ENCODE measurements at places on chromosomes 6 and 20.

- DNase-seq: peak; percentile 0
Observed at GRCh38 chr6:62371453-62372210, 85.6 kb upstream of the KHDRBS2 start.

DNA sequence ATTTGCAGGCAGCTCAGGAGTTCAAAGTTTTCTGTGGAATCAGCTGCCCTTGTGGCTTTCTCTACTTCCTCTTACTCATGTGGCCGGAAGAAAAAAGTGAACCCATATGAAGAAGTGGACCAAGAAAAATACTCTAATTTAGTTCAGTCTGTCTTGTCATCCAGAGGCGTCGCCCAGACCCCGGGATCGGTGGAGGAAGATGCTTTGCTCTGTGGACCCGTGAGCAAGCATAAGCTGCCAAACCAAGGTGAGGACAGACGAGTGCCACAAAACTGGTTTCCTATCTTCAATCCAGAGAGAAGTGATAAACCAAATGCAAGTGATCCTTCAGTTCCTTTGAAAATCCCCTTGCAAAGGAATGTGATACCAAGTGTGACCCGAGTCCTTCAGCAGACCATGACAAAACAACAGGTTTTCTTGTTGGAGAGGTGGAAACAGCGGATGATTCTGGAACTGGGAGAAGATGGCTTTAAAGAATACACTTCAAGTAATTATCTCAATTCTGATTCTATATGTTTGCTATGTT is 1.1 kb downstream of the MGME1 start:
- peak; percentile 50 for DNase-seq

DNA sequence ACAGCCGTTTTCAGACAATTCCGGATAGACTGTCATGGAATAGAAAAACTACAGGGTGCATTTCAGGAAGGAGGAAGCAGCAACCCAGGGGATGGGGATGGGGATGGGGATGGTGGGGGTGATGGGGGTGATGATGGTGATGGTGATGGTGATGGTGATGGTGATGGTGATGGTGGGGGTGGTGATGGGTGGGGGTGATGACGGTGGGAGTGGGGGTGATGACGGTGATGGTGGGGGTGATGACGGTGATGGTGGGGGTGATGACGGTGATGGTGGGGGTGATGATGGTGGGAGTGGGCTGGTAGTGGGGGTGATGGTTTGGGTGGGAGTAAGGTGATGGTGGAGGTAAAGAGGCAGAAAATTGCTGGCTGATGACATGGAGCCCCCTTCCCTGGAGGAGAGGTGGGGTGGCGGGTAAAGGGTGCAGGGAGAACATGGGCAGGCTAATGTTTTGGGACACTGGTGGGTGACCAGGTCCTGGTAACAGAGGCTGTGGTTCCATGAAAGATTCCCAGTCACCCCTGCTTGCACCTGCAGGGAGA is 17.5 kb downstream of the LAMA5 start:
- no peak for DNase-seq

- no peak for DNase-seq
Observed at GRCh38 chr6:13831615-13832014, 17.3 kb upstream of the MCUR1 start.

GRCh38 chr6:151488226-151488625 is 5.6 kb upstream of the CCDC170 start:
- DNase-seq: no peak

- peak; percentile 26 for DNase-seq
Observed at GRCh38 chr6:17042422-17043147, 59.3 kb upstream of the STMND1 start.

DNA sequence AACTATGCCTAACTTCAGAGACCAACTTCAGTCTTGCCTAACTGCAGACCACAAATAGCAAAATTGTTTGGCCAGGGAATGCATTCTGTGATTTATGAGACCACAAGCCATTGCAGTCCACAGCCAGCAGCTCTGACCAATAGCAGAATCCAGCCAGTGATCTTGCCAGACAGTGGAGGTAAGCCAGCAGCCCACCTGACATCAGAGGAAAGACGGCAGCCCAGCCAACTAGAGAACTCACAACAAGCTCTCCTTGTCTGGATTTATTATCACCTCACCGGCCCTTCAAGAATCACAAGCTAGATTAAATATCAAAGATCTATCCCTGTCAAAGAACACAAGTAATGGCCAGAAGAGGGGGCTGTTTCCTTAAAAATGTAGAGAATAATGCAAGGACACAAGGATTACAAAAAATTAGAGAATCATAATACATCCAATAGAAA is 66.5 kb upstream of the SLC35F1 start:
- DNase-seq: peak; percentile 60

DNA sequence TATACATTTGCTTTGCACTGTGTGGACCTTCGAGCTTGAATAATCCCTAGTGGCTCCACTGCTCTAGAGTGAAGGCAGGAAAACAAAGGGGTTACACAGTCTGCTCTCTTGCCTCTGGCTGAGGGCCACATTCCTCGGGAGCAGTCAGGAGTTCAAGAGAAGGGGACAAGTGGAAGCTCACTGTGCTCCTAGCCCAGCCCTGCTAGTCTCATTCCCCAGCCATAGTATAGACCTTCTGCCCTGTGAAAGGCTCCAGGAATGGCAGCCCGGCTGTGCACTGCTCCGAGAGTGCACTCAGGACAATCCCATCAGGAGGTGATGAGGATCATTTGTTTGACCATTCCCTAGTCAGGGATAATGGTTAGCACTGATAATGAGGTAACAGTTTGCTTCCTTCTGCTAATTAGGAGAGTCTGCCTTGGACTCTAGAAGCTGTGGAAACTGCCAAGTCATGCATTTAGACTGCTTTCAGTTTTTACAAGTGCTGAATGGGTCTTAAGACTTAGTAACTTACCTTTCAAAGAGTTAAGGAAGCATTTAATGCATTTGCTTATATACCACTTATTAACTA is 8.5 kb downstream of the IYD start:
- DNase-seq: no peak

GRCh38 chr20:23189341-23189740 is 103.2 kb upstream of the CD93 start:
- DNase-seq: no peak

DNA sequence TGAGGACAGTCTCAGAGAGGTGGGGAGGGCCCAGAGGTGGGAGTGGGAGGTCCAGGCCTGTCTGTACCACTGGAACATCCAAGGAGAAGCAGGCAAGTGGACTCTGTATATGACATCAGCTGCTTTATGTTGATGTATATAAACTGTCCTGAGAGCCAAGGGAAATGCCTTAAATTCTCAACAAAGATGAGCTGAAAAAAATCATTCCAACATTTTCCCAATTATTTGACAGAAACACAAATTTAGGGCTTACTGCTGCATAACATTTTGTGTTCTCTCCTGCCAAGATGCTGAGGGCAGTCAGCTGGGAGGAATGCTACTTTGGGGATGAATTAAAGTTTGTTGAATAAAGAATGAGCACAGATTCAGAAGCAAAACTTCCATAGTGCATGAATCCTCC is 52.8 kb downstream of the FOXC1 start:
- DNase-seq: no peak

GRCh38 chr20:63294536-63294900 is 1.5 kb downstream of the COL20A1 start:
- no peak for DNase-seq

GRCh38 chr6:136528477-136528876 is 21.7 kb downstream of the MAP7 start:
- DNase-seq: no peak

GRCh38 chr6:36245572-36246061 is 24.2 kb upstream of the PNPLA1 start:
- peak; percentile 51 for DNase-seq

GRCh38 chr20:40851051-40851450 is 162.0 kb upstream of the MAFB start:
- no peak for DNase-seq

DNA sequence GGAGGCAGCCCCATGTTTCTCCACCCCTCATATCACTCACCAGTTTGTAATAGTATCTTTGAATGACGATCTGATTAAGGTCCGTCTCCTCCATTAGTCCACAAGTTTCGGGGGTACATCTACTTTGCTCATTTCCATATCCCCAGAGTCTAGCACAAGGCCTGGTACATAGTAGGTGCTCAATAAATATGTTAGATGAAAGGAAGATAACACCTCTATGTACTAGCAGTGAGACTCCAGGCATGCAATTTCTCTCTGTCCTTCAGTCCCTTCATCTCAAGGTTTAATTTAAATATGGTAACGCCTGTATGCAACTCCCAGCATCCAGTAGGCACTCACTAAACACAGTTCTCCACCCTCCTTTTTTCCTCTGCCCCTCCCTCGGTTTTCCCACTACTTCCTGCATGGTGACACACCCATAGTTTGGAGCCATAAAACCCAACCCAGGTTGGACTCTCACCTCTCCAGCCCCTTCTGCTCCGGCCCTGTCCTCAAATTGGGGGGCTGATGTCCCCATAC is 461 bp upstream of the HNF4A start:
- DNase-seq: no peak

DNA sequence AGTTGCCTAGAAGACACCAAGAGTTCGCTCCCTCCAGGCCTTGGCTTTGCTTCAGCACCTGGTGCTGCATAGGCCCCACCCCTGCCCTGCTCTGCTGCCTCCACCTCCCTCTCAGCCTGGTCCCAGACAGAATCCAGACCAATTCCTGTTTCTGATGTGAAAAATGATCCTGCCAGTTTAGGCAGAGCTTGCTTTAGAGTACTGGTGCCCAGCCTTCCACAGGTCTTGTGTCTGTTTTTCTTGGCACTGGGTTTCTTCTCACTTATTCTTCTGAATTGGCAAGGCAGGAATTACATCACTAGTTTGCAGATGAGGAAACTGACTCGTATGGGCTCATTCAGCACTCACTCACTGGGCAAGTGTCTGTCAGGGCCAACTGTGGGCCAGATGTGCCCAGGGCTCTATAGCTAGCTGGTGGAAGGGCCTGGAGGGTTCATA is 53.0 kb downstream of the HLA-A start:
- DNase-seq: no peak

- DNase-seq: no peak
Observed at GRCh38 chr20:3392756-3393155, 14.7 kb downstream of the DNAAF9 start.

DNA sequence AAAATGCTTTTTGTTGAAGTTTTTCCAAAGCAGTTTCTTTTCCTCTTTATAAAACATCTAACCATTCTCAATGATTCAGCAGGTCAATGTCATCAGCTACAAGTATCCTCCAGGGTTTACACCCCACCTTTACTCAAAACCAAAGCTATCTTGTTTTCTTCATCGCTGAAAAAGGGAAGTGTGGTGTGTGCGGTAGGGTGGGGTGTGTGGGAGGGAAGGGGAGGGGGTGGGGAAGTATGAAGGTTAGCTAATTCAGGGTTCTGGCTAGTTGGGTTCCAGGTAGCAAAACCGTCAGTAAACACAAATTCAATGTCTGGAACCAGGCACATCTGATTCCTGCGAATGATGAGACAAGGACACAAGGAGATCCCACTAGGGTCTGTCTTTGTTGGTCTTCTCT is 189.6 kb downstream of the GJA10 start:
- no peak for DNase-seq

DNA sequence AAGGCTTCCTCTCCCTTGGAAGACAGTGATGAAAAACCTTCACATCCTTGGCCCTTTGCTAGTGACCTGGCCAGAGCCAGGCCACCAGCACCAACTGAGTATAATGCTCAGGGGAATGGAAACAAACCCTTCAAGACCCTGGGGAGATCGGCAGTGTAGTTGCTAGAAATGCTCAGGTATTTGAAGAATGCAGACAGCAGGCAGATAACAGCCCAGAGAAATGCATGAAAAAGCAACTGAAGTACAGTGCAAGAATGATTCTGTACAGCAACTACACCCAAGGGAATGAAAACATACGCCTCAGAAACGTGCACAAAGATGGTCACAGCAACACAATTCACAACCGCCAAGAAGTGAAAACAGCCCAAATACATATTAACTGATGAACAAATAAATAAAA is 41.1 kb downstream of the PPP1R3G start:
- DNase-seq: no peak

DNA sequence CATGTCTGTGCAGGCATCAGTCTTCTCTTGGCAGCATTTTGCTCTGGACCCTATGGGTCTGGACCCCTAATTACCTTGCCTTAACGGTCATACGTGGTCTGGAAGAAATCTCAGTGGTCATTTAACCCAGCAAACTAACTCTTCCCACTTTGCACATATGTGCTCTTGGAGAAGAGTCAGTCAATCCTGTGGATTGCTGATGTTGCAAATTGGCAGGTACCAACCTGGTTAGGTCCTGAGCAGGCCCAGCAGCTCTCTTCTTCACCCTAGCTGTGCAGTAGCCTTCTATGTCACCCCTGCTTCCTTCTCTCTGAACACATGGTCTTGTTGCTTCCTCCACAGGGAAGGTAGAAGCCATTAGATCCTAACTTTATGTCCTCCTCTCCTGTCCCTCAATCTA is 1.6 kb downstream of the CEP43 start:
- no peak for DNase-seq

DNA sequence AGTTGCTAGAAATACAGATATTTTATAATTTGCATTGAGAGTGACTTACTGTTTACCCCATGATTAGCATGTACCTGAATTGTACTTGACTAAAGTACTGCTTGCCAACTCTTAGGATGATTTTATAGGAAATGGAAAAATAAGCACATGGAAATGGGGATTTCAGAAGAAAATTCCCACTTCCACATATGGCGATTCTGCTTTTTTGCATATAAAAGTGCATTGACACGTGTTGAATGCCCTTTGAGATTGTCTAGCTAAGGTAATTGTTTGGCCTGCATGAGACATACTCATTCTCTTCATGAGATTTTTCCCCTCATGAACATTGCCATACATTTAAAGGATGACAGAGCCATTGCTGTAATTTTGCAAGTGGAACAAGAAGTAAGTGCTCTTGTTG is 10.1 kb downstream of the TAB2 start:
- DNase-seq: no peak

- no peak for DNase-seq
Observed at GRCh38 chr20:6421321-6422248, 298.8 kb upstream of the FERMT1 start.

DNA sequence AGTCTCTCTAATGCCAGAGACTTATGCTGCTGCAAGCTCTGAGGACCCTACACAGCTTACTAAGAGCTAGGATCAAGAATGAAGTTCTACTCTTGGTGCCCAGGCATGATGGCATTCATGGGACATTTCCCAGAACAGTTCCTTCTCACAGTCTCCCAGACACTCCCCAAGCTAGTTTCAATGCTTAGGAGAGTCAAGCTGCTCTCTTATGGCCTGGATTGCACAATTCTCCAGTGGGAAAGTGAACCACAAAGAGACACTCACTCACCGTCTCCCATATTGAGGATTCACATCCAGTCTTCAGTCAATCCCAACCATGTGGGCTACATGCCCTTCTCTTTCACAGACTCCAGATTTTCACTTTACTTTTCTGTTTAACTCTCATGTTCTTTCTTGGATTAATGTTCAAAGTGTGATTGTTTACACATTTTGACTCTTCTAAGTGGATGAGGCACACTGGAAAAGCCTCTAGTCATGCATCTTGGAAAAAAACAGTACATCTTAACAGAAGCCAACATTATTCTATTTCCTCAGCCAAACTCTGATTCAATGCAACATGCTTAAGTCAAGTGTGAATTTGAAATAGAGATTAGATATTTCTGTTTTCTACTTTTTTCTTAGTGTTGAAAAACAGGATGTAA is 447.8 kb upstream of the BTBD3 start:
- no peak for DNase-seq
